Thoracic aorta (tissue), 2 donors: ENCODE measurements at places on chromosomes 1 and 21.

GRCh38 chr1:174156437-174156836 is 2.9 kb upstream of the RABGAP1L start:
- DNase-seq: no peak
- no peaks in the 10 kb centered on the region for H3K27me3 ChIP-seq
- no peak overlapping the region for H3K27ac ChIP-seq
- peaks cover 16% of the 10 kb centered on the region for H3K4me1 ChIP-seq
- no peaks in the 10 kb centered on the region for H3K36me3 ChIP-seq
- no peak overlapping the region for H3K4me3 ChIP-seq

DNA sequence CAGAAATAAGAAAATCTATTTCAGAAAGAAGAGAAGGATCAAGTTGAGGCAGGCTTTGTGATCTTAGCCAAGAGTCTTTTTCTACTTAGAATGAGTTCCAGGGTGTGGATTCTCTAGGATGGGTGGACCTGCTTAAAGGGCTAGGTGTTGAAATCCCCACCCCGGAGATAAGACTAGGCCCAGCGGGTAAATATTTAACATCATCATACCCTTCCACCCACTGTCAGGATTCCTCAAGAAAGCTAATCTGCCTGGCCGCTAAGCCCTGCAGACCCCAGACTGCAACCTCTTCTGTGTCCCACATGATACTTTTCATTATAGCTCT is 5.8 kb downstream of the IGSF9 start:
- H3K27me3 ChIP-seq: no peaks in the 10 kb centered on the region
- no peak overlapping the region for H3K27ac ChIP-seq
- no peak for DNase-seq
- H3K4me3 ChIP-seq: no peak overlapping the region
- no peaks in the 10 kb centered on the region for H3K4me1 ChIP-seq

DNA sequence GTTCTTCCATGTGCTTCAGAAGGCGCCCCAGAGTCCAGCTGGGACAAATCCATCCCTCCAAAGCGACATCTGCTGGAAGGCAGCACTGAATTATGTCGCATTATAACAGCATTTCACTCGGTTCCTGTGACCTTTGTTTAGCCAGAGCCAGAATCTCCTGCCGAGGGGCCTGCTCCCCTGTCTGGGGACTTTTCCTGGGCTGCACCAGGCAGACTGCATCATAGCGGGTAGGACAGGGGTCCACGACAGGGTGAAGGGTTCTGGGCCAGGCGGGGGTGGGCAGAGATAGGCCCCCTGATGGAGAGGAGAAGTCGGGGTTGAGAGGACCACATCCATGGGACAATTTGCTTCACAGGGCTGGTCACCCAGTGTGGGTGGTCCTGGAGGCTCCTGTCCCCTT is 276.9 kb downstream of the MATN1 start:
- no peaks in the 10 kb centered on the region for H3K4me1 ChIP-seq
- no peak overlapping the region for H3K27ac ChIP-seq
- no peak for DNase-seq
- H3K36me3 ChIP-seq: no peaks in the 10 kb centered on the region
- no peaks in the 10 kb centered on the region for H3K27me3 ChIP-seq

- peaks cover 2% of the 10 kb centered on the region for H3K36me3 ChIP-seq
- no peaks in the 10 kb centered on the region for H3K27me3 ChIP-seq
- DNase-seq: no peak
- H3K27ac ChIP-seq: peak overlapping the region; percentile 4
- no peak overlapping the region for H3K4me3 ChIP-seq
Measured at GRCh38 chr1:27149084-27149761, 5.7 kb downstream of the SLC9A1 start.

- no peak for DNase-seq
- H3K27me3 ChIP-seq: no peaks in the 10 kb centered on the region
- no peak overlapping the region for H3K4me3 ChIP-seq
- H3K27ac ChIP-seq: peak overlapping the region; percentile 74
Measured at GRCh38 chr1:15738416-15739113, 2.5 kb downstream of the SLC25A34 start.

GRCh38 chr1:116432655-116433265 is 59.7 kb downstream of the ATP1A1 start:
- no peaks in the 10 kb centered on the region for H3K4me1 ChIP-seq
- H3K36me3 ChIP-seq: no peaks in the 10 kb centered on the region
- H3K27me3 ChIP-seq: no peaks in the 10 kb centered on the region
- no peak for DNase-seq
- H3K27ac ChIP-seq: no peak overlapping the region

DNA sequence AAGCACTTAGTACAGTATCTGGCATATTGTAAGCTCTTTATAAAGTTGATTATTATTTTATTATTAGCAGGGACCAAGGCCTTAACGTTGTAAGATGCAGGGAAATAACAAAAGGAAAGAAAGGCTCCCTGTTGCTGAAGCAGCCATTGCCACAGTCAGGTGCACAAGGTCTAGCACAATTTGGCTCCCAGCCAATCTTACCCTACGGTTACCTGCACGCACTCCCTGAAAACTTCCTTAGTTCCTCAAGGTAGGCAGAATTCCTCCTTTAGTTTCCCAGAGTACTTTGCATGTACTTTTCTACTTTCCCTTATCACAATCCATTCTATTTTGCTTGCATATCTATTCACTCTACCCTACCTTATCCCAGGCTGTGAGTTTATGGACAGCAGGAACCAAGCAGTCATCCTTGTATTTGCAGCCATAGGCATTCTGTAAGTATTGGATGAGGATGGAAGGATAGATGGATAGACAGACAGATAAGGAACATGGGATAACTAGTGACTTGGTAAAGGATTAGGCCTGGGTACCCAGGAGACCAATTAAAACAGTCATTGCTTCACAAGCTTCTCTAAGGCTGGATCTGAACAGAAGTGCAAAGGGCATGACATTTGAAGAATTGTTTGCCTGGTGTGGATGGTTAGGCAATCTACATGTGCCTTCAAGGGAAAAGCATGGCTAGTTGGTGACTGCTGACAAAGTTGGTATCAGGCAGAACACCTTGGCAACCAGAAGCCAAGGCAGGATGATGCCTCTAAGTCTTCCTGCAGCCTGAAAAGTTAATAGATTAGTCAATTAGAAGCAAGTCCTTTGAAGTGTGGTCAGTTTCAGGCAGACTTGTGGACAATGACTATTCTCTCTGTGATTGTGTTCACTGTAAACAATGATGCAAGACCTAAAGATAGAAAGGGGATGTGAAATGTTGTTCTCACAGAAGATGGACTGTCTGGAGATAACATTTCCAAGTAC is 20.8 kb upstream of the JAK1 start:
- no peak for DNase-seq
- H3K36me3 ChIP-seq: peaks cover 20% of the 10 kb centered on the region
- peaks cover 11% of the 10 kb centered on the region for H3K4me1 ChIP-seq
- no peaks in the 10 kb centered on the region for H3K27me3 ChIP-seq

DNA sequence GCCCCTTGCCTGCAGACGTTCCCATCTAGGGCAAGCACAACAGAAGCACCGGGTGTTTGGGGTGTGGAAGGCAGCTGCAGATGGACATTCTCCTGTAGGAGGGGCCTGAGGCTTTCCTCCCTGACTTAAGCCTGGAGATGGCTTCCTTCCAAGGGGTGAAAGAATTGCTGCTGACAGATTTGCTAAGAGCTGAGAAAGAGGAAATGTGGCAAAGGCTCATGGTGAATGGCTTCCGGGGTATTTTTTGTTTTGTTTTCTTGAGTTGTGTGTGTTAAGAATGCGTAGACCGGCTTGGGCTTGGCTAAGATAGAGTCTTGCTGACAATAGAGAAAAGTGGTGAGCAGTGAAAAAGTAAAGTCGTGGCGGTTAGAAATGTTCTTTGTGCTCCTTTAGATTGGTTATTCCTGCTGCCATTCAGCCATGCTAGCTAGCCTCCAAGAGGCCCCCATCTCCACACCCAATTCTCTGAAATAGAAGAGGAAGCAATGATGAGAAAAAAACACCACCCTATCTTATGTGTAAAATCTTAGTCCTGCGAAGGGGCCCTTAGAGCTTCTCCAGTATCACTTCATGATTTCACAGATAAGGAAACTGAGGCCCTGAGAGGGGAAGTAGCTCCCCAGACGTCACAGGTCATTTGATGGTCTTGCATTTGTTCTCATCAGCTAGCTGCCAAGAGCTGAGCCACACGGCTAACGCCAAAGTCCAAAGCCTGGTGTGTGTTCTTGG is 36.9 kb downstream of the EIF2D start:
- no peak for DNase-seq
- no peaks in the 10 kb centered on the region for H3K36me3 ChIP-seq
- peaks cover 15% of the 10 kb centered on the region for H3K4me1 ChIP-seq
- no peaks in the 10 kb centered on the region for H3K27me3 ChIP-seq
- peak overlapping the region; percentile 32 for H3K27ac ChIP-seq

GRCh38 chr1:211695135-211695816 is 19.9 kb upstream of the NEK2 start:
- no peak overlapping the region for H3K4me3 ChIP-seq
- DNase-seq: no peak
- H3K27me3 ChIP-seq: no peaks in the 10 kb centered on the region

DNA sequence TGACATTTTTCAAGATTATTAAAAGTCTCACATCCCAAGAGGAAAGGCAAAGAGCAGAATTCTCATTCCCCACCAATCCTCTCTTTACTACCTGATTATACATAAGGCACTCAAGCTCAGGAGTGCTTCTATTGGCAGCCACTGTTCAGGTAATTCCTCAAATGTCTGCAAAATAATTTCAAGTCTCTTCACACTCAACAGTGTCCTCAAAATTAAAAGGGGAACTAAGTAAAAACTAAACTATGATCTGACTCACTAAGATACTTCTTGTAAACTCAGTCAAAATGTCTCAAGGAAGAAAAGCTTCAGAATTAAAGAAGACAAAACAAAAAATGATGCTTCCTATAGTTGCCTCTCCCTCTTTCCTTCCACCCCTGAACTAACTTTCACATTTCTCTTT is 135.6 kb downstream of the GPATCH2 start:
- no peaks in the 10 kb centered on the region for H3K27me3 ChIP-seq
- H3K36me3 ChIP-seq: peaks cover 2% of the 10 kb centered on the region
- H3K27ac ChIP-seq: no peak overlapping the region
- DNase-seq: no peak
- H3K4me3 ChIP-seq: no peak overlapping the region

DNA sequence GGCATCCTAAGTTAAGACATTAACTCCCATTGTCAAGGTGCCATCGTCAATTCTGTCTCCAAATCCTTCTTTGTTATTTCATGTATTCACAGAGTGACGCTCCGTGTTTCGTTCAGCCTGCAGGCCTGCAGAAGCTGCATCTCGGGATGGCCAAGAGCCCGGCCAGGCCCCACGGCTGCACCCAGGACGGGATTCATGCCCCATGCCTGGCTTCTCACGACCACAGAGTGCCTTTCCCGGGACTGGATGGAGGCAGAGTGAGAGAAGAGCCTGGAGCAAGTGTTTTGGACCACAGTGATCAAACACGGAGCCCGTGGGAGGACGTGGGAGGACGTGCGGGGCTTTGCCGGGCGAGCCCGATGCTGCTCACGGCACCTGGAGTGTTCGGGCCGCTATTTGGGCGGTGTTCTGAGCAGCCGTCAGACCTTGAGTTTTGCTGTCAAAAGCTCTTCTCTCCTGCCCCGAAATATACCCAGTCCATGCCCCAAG is 56.8 kb downstream of the COL6A1 start:
- DNase-seq: no peak
- H3K27me3 ChIP-seq: no peaks in the 10 kb centered on the region
- H3K27ac ChIP-seq: peak overlapping the region; percentile 61
- no peak overlapping the region for H3K4me3 ChIP-seq

DNA sequence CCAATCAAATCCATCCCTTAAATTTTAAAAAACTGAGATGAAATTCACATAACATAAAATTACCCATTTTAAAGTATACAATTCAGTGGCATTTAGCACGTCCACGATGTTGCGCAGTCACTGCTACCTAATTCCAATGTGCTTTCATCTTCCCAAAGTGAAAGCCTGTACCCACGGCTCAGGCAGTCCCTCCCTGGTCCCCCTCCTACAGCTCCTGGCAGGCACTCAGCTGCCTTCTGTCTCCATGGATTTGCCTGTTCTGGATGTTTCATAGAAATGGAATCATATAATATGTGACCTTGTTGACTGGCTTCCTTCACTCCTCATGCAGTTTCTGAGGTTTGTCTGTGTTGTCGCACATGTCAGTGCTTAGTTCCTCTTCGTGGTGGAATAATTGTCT is 386.3 kb downstream of the CAMTA1 start:
- no peaks in the 10 kb centered on the region for H3K36me3 ChIP-seq
- DNase-seq: no peak
- no peak overlapping the region for H3K27ac ChIP-seq

- H3K36me3 ChIP-seq: peaks cover 11% of the 10 kb centered on the region
- no peak for DNase-seq
- no peak overlapping the region for H3K27ac ChIP-seq
- no peak overlapping the region for H3K4me3 ChIP-seq
- no peaks in the 10 kb centered on the region for H3K27me3 ChIP-seq
Measured at GRCh38 chr1:36034692-36035091, 49.2 kb upstream of the TEKT2 start.

GRCh38 chr1:1764876-1765470 is 13.3 kb downstream of the NADK start:
- H3K4me3 ChIP-seq: no peak overlapping the region
- no peaks in the 10 kb centered on the region for H3K4me1 ChIP-seq

DNA sequence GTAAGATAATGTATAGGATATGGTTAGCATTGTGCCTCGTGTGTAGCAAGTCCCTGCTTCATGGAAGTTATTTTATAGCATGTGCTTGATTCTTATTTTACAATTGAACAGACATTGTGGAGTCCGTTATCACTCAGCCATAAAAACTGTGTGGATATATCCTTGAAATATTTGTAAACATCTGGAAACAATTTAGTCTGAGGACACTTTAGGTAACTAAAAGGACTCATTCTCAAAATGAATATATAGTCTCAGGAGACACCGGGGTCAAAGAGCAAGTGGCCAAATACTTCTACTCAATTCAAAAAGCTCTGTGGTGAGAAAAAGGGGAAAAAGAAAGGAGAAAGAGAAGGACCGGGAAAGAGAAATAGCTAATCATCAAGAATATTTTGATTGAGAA is 23.7 kb downstream of the PRRX1 start:
- H3K4me1 ChIP-seq: peaks cover 10% of the 10 kb centered on the region
- H3K27ac ChIP-seq: no peak overlapping the region
- no peak for DNase-seq
- H3K27me3 ChIP-seq: no peaks in the 10 kb centered on the region
- no peak overlapping the region for H3K4me3 ChIP-seq
- no peaks in the 10 kb centered on the region for H3K36me3 ChIP-seq

- no peak overlapping the region for H3K27ac ChIP-seq
- DNase-seq: no peak
- H3K4me3 ChIP-seq: no peak overlapping the region
- H3K4me1 ChIP-seq: no peaks in the 10 kb centered on the region
Measured at GRCh38 chr1:3462356-3463012, 8.0 kb downstream of the ARHGEF16 start.
